ENCODE measurements at places on chromosomes 4 and X.

DNA sequence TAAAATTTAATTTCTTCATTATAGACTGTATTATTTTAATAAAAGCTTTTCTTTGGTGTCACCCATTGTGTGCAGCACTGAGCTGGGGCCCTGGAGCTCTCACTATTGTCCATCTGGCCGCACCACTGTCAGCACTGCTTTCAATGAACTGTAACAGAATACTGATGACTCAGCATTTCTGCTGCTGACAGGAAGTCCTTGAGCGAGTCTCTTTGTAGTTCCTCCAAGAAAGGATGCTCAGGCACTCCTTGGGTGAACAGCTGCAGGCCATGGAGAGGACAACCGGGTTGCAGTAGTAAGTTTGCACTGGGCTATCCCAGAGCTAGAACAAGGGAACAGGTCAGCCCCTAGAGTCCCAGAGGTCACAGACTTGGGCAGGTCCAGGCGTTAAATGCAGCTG is 81.6 kb downstream of the SORBS2 start:
- no peak for DNase-seq

GRCh38 chr4:56909086-56909894 is 1.6 kb downstream of the REST start:
- peak; percentile 76 for DNase-seq

DNA sequence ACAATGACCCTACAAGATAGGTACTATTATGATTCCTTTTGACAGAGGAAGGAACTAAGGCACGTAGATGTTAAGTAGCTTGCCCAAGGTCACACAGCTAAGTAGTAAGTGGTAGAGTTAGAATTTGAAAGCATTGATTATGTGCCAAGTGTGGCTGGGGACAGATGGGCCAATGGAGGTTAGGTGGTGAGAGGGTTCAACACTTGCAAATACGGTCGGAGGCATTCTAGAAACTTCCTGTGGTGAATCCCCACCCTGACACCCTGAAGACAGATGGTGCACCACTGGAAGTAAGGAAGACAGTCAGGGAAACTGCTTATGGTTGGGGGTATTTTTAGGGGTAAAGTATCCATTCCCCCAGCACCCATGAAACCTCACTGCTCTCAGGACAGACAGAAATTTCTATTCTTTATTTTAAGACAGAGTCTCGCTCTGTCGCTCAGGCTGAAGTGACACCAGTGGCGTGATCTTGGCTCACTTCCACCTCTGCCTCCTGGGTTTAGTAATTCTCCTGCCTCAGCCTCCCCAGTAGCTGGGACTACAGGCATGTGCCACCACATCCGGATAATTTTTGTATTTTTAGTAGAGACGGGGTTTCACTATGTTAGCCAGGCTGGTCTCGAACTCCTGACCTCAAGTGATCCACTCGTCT is 142.5 kb downstream of the RASL11B start:
- DNase-seq, result no peak

- DNase-seq, result no peak
Measured at GRCh38 chrX:155215443-155216178, 649 bp upstream of the VBP1 start.

DNA sequence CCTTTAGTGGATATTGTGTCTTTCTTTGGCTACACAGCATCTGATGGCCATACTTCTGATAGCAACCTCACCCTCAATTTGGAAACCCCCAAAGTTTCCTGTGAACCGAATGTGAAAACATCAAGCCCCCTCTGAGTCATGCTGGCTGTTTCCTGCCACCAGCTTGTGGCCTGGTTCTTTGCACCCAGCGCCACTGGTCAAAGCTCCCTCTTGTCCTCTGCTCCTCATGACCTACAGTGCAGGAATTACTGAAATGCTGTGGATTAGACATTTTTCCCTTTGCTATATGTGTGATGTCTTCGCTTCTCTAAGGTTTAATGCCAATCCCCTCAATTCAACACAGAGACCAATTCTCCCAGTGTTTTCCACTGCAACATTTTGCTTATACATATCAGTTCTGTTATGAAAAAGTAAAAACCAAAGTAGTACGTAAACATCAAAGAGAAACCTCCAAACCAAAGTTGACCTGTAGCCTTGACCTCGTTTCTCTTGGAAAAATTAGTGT is 224.0 kb upstream of the TENM3 start:
- DNase-seq, result no peak

GRCh38 chrX:112654871-112655270 is 24.9 kb downstream of the LHFPL1 start:
- no peak for DNase-seq

GRCh38 chr4:40300371-40301162 is 34.6 kb upstream of the CHRNA9 start:
- DNase-seq, result no peak

- DNase-seq, result no peak
Measured at GRCh38 chr4:65170768-65171514, 499.3 kb downstream of the EPHA5 start.

- DNase-seq, result peak; percentile 41
Measured at GRCh38 chr4:26061248-26061986, 147.4 kb downstream of the SMIM20 start.

DNA sequence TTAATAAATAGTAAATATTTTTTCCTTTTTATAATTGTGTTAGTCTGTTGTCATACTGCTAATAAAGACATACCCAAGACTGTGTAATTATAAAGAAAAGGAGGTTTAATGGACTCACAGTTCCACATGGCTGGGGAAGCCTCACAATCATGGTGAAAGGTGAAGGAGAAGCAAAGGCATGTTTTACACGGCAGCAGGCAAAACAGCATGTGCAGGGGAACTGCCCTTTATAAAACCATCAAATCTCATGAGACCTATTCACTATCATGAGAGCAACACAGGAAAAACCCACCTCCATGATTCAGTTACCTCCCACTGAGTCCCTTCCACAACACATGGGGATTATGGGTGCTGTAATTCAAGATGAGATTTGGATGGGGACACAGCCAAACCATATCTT is 45.8 kb upstream of the TMPRSS11B start:
- no peak for DNase-seq

DNA sequence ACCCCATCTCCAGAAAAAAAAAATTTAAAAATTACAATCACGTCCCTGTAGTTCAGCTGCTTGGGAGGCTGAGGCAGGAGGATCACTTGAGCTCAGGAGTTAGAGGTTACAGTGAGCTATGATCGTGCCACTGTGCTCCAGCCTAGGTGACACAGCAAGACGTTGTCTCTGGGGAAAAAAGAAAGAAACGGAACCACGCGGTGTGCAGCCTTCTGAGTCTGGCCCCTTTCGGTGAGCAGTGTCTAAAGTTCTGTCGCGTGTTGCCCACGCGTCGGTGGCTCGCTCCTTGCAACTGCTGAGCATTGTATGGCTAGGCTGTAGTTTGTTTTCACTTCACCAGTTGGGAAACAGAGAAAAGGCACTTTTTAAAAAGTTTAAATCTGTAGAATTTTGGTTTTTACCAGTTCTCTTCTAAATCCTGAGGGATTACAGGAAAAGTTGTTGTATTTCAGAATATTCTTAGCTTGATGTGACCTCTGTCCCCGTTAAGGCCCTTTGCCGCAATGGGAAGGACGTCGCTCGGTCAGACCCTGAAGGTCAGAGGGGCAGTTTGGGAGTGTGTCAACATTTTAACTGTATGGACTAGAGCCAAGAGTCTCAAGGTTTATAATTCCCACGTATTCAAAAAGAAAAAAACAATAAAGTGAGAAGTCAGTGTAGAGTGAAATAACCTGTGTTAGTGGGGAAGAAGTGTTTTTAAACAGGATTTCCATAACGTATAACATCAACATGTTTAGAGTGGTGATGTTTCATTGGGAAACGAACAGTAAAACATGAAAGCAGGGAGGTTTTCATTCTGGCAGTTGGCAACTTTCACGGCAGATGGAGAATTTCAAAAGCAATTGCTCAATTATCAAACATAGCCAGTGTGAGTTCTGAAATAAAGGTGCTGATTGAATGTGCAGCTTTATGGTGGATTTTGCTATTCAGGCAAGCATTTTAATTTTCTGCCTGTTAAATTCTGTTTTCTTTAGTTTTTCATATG is 45.8 kb upstream of the MSANTD1 start:
- peak; percentile 49 for DNase-seq

- no peak for DNase-seq
Measured at GRCh38 chrX:16113978-16114565, 9.3 kb upstream of the GRPR start.

- DNase-seq, result no peak
Measured at GRCh38 chrX:154540897-154541535, 5.6 kb downstream of the G6PD start.

- no peak for DNase-seq
Measured at GRCh38 chrX:152932144-152932543, 34.3 kb downstream of the ZNF185 start.

GRCh38 chr4:147220833-147221232 is 260.1 kb upstream of the EDNRA start:
- no peak for DNase-seq

DNA sequence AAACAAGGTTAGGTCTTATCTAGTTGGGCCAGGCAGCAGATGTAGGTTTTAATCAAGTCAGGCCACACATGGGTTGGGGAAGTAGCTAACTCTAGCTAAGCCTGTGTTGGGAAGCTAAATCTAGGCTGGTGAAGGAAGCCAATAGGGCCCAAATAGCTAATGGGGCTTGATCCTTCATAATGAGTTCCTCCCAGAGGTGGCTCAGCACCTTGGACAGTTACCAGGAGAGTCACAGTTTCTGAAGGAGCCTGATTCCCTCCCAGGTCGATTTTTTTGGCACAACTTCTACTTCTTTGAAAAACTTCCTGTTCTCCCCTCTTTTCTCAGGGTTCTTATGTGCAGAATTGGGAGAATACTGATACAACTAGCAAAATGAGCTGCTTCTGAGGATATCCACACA is 242.5 kb upstream of the PRPS2 start:
- no peak for DNase-seq

DNA sequence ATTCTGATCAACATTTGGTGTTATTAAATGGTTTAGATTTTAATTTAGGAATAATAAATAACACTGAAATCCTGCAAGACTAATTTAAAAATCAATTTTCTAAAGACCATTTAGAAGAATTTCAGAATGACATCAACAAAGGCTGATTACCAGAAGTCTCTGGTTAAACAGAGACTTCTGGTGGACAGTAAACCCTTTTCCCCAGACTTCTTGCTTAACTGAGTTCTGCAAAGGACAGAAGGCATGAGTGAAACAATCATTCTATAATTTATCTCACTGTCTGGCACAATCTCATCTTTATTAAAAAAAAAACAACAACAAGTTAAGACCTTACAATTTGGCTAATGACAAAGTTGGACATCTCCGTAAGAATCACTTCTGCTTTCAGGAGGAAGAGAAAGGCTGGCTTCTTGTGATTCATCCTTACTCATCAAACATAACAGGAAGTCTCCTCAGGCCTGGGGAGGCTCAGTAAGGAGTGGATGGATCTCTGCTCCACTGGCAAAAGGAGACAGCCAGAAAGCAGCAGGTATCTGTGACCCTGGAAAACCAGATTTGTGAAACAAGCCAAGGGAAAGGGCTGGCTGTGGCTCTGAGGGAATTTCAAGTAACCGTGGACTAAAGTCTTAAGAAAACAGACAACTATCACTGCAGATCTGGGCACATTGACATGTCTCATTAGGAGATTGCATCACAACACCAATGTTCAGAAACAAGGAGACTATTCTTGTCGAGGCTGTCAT is 908 bp upstream of the TLR6 start:
- DNase-seq, result peak; percentile 53

DNA sequence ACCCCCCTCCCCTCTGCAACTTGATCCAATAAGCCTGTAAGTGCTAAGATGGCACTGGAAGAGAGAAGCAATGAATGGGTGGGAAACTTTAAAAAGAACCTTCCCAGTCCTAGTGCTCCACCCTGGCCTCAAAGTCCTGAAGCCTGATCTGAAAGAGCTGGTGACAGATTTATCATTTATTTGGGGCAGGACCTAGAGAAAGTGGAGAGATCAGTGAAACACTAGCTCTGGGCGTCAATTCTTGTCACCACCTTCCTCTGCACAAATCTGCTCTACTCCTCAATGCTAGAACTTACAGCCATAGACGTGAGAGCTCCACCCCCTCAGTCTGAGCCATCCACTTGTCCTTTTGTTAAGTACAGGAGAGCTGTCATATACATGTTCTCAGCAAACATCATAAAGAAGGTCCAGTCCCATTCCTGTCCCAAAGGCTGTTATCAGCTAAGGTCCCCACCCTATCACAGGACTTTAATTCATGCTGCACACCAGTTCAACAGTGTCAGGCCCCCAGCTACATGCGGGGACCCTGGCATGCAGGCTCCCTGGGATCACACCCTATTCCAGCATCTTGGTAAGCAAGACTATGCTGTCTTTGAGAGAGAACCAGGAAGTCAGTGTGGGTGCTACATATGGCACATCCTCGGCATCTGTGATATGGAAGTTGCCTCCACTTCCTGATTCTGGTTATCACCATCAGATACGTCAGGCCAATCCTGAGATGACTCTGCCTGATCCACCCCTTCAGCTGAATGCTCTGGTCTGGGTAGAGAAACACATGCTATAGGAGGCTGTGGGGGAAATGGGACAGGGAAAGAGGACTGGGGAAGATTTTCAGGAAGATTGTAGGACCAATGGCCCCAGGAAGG is 2.3 kb downstream of the P2RY4 start:
- DNase-seq, result no peak

- DNase-seq, result no peak
Measured at GRCh38 chrX:3582451-3582850, 131.0 kb downstream of the PRKX start.

DNA sequence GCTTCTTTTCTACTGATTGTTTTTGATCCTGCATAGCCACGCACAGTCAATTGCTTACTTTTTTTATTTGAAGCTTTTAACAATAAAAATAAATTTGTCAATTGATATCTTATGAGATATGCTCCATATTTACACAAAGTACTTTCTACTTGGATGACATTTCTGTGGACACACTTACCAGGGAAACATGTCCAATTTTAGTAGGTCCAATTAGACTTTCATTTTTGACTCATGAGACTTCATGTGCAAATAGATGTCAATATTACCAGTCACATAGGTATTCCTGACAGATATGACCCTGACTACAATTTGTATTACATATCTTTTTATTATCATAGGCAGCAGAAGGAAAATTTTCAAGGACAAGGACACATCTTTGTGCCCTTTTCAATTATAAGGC is 219.9 kb upstream of the ANKRD50 start:
- DNase-seq, result no peak

DNA sequence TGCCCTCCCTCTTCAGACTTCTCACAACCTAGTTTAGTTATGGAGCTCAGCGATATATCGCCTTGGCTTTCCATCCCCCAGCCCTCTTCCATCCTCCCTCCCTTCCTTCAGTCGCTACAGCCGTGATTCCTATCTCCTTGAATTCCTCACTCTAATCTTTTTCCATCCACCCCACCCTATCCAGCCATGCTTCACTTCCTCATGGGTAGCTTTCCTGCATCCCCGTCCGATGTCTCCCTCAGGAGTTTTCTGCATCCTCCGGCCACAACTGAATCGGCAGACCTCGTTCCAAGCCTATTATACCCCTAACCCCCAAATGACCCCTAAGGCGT is 456 bp downstream of the SNX12 start:
- DNase-seq, result no peak

All from germinal center (tissue), 1 donor.